ENCODE measurements at places on chromosomes 3 and 15. TPM values are rescaled to one million over a fixed set of nuclear protein-coding genes. Genes with fewer than 3 reads are reported as not detected.

- no peak for DNase-seq
These were observed 175.0 kb upstream of the TLE3 start for GRCh38 chr15:70272565-70273355.

- no peak for DNase-seq
These were observed 164.1 kb upstream of the CHRNA7 start for GRCh38 chr15:31866248-31866647.

GRCh38 chr3:46381625-46382024, 10.9 kb downstream of the CCR5 start:
- DNase-seq = no peak

DNA sequence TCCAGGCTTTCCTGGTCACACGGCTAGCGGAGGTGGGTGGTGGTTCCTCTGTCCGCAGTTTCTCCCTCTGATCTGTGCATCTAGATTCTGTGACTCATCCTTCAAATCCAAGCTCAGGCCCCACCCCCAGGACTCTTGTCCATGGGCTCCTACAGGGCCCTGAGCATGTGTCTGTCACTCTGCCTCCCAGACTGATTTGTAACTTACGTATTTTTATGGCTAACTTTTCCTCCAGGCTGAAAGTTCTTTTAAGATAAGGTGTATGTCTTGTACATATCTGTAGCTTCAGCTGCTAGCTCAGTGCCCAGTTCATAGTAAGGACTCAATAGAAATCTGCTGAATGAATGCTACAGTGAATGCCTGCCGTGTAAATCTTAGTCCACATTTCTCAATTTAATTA, 8.0 kb downstream of the ESYT3 start:
- DNase-seq = peak; percentile 66

DNA sequence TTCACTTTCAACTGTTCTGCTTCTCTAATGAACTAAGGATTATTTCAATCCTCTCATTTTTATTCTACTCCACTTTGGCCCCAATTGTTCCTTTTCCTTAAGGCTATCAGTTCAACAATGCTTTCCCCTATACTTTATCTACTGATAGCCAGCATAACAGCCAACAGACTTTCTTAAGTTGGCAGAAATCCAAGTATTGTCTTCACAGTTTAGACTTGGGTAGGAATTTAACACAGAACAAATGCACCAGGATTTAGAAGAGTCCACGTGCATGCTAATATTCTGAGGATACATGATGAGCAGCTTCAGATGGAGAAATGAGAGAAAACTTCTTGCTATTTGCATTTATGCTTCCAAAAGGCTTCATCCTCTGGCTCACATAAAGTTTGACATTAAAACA, 54.8 kb downstream of the FBN1 start:
- DNase-seq = no peak

Gene LNP1
- 7.0 TPM for total RNA-seq

Gene ADGRG7
- not detected for total RNA-seq
